ENCODE measurements at places on chromosomes 13 and 19.

GRCh38 chr13:20492641-20493040 is 33.0 kb downstream of the CRYL1 start:
- no peak for DNase-seq

DNA sequence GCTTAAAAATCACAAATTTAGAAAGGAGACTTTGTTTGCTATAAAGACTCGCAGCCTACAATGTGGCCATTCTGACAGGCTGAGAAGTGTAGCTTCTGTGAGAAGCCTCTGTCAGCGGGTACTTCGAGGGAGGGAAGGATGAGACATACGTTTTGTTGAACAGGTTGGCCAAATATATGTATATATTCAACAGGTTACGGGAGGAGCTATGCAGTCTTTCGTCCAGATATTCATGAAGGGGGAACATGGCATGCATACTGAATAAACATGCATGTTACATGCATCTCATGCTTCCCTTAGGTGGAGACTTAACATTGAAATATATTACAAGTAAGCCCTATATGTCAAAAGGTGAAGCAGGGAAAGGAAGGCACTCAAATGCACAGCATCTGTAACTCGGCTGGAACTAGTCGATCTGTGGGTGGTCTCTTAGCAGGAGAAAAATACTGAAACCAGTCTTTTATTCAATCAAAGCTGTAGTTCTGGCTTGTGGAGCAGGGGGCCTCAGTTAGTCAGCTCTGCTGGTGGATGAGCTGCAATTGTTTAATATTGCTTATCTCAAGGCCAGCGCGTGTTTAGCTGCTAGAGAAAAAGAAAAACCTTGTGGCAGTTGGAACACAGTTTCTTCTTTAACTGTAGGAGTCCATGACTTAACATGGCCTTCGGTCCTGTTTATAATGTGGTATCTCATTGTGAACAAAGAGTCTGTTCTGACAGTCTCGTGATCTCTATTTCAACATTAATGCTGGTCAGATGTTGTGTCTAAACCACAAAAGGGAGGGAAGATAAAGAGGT is 94.3 kb downstream of the FAM216B start:
- no peak for DNase-seq

DNA sequence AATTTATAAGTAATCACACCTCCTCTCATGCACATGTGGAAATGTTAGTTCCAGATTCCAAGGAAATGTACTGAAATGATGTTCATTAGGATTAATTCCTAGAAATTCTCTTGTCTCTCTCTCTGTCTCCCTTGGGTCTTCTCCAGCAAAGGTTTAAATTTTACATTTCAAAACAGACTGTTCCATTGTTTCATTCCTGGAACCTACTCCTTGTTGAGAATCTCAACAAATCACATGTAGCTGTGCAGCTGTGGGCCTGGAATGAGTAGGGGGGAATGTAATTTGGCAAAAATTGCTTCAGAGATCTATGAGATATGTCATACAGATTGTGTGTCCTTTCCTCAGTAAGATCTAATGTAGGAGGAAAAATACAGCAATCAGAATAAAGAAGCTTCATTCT is 46.2 kb upstream of the RFXAP start:
- DNase-seq = no peak

DNA sequence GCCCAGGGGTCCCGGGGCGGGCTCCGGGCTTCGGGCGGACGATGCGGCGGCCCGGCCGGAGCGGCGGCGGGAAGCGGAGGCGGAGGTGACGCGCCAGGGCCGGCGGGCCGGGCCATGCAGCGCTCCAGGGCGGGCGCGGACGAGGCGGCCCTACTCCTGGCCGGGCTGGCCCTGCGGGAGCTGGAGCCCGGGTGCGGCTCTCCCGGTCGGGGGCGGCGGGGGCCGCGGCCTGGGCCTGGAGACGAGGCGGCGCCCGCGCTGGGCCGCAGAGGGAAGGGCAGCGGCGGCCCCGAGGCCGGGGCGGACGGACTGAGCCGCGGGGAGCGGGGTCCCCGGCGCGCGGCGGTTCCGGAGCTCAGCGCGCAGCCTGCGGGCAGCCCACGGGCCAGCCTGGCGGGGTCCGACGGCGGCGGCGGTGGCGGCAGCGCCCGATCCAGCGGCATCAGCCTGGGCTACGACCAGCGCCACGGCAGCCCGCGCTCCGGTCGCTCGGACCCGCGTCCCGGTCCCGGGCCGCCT is 362 bp downstream of the WTIP start:
- no peak for DNase-seq

DNA sequence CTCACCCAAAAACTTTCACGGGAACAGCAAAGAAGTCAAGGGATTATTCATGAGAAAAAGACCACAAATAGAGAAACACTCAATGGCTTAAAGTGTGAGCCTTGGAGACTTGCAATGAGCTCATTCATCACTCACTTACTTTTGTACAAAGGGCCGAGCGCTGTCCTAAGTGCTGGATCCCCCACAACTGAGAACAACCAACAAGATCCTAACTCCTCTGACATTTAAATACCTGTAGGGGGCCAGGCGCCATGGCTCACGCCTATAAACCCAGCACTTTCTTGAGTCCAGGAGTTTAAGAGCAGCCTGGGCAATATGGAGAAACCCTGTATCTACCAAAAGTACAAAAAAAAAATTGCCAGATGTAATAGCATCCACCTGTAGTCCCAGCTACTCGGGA is 29.4 kb upstream of the ZNF507 start:
- DNase-seq = no peak

GRCh38 chr19:10214784-10215183 is 16.3 kb downstream of the S1PR2 start:
- no peak for DNase-seq

- no peak for DNase-seq
These were observed 13.5 kb downstream of the ERICH4 start for GRCh38 chr19:41456342-41456918.

DNA sequence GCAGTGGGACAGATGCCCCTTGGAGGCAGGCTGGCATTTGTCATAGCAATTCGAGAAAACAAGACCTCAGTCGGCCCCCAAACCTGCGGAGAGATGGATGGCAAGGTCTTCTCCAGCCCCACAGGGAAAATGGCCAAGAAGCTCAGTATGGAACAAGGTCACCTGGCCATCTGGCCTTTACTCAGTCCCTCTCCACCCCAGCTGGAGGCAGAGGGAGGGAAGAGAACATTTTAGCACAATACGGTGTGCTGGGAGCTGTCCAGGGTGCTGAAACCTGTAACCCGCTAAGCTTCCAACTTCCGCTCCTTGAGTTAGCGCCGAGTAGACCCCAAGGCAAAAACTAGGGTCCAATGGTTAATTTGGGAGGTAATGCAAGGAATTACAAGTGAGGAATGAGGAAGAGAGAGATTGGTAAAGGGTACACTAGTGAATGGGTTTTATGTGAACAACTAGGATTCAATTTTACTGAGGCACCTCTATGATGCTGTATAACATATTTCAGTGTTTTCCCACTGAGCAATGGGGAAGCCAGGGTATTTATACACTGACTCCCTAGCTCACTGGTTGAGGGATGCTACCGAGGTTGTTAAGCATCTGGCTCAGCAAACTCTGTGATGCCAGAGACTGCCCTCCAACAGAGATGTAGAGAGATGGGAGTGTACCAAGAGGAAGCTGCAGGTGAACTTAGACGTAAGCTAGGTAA is 64.3 kb downstream of the CACNA1A start:
- DNase-seq = no peak

DNA sequence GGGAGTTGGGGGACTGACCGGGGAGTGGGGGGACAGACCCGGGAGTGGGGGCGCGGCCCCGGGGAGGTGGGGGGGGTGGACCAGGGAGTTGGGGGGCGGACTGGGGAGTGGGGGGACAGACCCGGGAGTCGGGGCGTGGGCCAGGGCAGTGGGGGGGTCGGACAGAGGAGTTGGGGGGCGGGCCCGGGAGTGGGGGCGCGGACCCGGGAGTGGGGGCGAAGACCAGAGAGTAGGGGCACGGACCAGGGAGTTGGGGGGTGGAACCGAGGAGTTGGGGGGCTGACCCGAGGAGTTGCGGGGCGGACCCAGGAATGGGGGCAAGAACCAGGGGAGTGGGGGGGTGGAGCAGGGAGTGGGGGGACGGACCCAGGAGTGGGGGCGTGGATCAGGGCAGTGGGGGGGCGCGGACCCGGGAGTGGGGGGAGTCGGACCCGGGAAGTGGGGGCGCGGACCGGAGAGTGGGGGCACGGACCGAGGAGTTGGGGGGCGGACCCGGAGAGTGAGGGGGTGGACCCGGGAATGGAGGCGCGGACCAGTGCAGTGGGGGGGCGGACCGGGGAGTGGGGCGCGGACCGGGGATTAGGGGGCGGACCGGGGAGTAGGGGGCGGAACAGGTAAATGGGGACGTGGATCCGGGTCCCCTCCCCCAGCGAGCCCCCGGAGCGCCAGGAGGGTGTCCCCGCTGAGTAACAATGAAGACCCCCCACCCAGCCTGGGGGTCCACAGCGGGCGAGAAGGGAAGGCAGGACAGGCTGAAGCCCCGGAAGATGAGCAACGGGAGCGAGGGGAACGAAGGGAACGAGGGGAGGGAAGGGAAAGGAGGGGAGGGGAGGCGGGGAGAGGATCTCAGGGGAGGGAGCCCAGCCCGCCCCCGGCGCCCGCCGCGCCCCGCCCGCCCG is 589 bp downstream of the R3HDM4 start:
- no peak for DNase-seq

- no peak for DNase-seq
These were observed 354.1 kb downstream of the KLF5 start for GRCh38 chr13:73412933-73413332.

DNA sequence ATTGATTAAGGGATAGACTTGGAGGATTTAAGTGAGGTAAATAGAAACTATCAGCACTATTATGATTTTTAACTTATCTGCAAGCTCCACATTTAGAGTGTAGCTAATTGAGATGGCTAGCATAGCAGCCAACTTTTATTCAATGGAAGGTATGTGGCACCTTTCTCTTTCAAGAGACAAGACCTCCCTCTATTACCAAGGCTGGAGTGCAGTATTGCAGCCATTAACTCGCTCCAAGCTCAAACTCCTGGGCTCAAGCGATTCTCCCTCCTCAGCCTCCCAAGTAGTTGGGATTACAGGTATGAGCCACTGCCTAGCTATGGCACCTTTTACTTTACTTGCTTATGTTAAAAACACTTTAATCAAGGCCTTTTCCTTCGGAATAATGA is 8.2 kb downstream of the TPT1 start:
- no peak for DNase-seq

- no peak for DNase-seq
These were observed 41.3 kb upstream of the IGFL4 start for GRCh38 chr19:46081928-46082727.

DNA sequence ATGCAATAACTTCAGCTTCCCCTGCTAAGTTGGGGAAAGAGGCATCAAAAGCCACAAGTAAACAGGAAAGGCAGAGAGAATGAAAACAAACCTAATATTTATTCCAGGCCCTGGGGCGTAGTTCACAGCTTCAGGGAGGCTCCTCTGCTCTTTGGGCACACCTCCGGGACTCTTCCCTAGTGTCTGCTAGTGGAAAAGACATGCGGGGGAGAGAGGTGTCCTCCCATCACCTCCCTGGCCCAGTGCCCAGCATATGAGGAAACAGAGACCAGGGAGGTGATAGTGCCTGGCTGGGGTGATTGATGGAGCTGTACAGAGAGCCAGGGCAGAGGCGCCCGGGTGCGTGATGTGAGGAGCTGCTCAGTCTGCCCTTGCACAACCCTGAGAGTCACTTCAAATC is 71.0 kb downstream of the RASL11A start:
- no peak for DNase-seq

Measured in C1 segment of cervical spinal cord (tissue), 14 donors.